Mesothelial cell of epicardium (in vitro differentiated cells): ENCODE measurements at places on chromosomes 6 and 20. TPM values are rescaled to one million over a fixed set of nuclear protein-coding genes. Genes with fewer than 3 reads are reported as not detected.

The POLR1H gene
- 31.1 to 32.7 TPM (median 31.4 TPM) in 3 replicates for total RNA-seq

The ZNF831 gene
- 0.02 to 0.05 TPM (median 0.02 TPM) in 3 replicates for total RNA-seq

The GLP1R gene
- not detected in 3 replicates for total RNA-seq

The DDX27 gene
- total RNA-seq: 37.9 to 40.2 TPM (median 38.0 TPM) in 3 replicates

The ZBP1 gene
- not detected in 3 replicates for total RNA-seq

The MARCKS gene
- total RNA-seq: 174 to 179 TPM (median 174 TPM) in 3 replicates
